ENCODE measurements at places on chromosomes 5 and 9. TPM values are rescaled to one million over a fixed set of nuclear protein-coding genes. Genes with fewer than 3 reads are reported as not detected.

Gene ANKRD20A1
- total RNA-seq, result 3.3 TPM

GRCh38 chr9:136697146-136697820 is 10.0 kb upstream of the AGPAT2 start:
- peak overlapping the region; percentile 56 for H3K27ac ChIP-seq
- H3K36me3 ChIP-seq, result no peaks in the 10 kb centered on the region
- H3K27me3 ChIP-seq, result no peaks in the 10 kb centered on the region
- DNase-seq, result no peak
- H3K4me1 ChIP-seq, result peaks cover 12% of the 10 kb centered on the region

- H3K36me3 ChIP-seq, result no peaks in the 10 kb centered on the region
- H3K4me1 ChIP-seq, result no peaks in the 10 kb centered on the region
- no peak overlapping the region for H3K4me3 ChIP-seq
- no peaks in the 10 kb centered on the region for H3K27me3 ChIP-seq
These were observed 1891.7 kb upstream of the WWC1 start for GRCh38 chr5:166399781-166400180.

Gene NR2F1-AS1
- 1.8 TPM for total RNA-seq

GRCh38 chr5:14191325-14191724 is 48.2 kb downstream of the TRIO start:
- peaks cover 54% of the 10 kb centered on the region for H3K4me1 ChIP-seq
- no peak for DNase-seq
- H3K36me3 ChIP-seq, result no peaks in the 10 kb centered on the region
- H3K27ac ChIP-seq, result no peak overlapping the region
- no peaks in the 10 kb centered on the region for H3K27me3 ChIP-seq

- H3K36me3 ChIP-seq, result no peaks in the 10 kb centered on the region
- H3K4me3 ChIP-seq, result no peak overlapping the region
- H3K27ac ChIP-seq, result no peak overlapping the region
- no peak for DNase-seq
- H3K27me3 ChIP-seq, result no peaks in the 10 kb centered on the region
These were observed 145.4 kb downstream of the GABBR2 start for GRCh38 chr9:98563212-98563907.

Gene PAEP
- total RNA-seq, result not detected

- DNase-seq, result no peak
- H3K4me1 ChIP-seq, result peaks cover 52% of the 10 kb centered on the region
- peak overlapping the region; percentile 16 for H3K4me3 ChIP-seq
- peak overlapping the region; percentile 79 for H3K27ac ChIP-seq
- H3K27me3 ChIP-seq, result no peaks in the 10 kb centered on the region
These were observed 12.5 kb downstream of the ABL1 start for GRCh38 chr9:130847306-130848217.
